ENCODE measurements at places on chromosomes 5 and 9.

- no peak for DNase-seq
These were observed 252.8 kb downstream of the ROR2 start for GRCh38 chr9:91697201-91697600.

DNA sequence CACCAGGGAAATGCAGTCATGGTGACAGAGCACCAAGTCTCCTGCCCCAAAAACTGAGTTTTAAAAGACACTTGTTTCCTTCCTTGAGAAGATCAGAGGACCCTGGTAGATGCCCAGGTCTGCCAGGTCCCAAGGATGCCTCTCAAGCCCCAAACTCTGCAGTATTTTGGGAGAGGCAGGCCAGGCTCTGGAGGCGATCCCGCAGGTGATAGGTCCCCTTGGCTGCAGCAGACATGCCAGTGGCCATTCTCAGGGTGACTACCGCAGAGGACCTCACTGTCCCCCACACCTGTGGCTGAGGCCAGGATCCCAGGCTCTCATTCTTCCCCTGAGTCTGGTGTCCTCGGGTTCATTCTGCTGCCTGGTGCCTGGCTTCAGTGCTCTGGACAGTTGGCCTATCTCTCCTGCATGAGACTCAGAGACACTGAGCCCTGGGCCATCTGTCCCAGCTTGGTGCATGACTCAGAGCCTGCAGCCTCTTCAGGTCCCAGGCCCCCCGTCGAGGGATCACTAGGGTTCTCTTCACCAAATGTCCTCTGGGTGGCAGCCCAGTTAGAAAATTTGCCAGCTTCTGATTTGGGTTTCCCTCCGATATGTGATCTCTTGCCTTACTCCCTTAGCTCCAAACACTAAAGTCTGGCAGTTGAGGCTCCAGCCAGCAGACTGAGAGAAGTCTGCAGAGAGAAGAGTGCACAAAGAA, 59.7 kb upstream of the GARNL3 start:
- peak; percentile 88 for DNase-seq

GRCh38 chr9:133731876-133732638, 6.1 kb downstream of the SARDH start:
- peak; percentile 99 for DNase-seq

- no peak for DNase-seq
These were observed 71.4 kb downstream of the ASTN2 start for GRCh38 chr9:117343427-117343826.

GRCh38 chr5:132261881-132262845, 4.7 kb downstream of the PDLIM4 start:
- DNase-seq, result no peak

DNA sequence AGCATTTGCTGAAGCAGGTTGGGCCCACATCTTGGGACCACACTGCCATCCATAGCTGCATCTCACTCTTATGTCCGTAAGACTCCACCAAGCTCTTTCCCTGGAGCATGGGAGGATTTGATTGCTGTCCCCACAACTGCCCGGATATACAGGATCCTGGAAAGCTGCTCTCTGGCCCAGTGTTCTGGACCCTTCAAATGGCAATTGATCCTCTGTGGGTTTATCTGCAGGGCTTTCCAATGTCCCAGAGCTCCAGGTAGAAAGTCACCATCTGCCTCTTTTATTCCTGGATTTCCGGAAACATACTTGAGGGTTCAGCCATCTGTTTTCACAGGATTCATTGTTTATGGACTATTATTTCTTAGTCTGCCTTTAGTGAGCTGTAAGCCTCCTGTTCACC, 214.6 kb downstream of the SREK1 start:
- DNase-seq, result no peak
